ENCODE measurements at places on chromosomes 2 and 18. TPM values are rescaled to one million over a fixed set of nuclear protein-coding genes. Genes with fewer than 3 reads are reported as not detected.

DNA sequence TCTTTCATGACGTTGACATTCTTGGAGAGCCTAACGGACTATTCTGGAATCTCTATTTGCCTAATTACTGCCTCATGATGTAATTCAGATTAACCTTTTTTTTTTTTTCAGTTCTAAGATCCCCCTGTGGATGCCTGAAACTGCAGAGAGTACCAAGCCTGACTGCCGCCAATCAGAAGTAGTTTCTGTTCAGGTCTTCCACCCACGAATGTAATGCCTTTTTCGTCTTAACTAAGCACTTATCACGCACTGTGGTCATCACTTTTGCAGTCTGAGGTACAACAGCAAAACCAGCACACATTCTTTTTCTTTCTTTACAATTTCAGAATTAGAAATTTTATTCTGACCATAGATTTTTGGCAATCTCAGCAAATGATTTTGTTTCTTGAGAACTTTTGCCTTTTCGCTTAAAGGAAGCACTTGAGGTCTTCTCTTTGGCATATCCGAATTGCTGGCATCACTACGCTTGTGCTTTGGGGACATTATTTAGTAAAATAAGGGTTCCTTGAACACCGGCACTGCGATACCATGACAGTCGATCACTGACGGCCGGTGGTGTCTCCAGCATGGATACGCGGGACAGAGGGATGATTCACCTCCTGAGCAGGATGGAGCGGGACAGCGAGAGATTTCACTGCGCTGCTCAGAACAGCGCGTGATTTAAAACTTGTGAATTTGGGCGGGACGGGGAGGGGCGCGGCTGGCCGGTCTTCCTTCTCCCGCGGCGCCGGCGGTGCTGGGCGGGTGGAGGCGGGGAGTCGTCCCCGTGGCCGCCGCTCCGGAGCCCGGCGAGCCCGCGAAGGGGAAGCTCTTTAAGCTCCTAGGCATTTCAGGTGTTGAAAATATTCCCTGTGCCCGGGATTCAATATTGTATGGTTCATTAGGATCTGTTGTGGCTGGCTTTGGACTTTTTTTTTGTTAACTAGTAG lies 32.0 kb upstream of the GPR55 start:
- DNase-seq: no peak

DNA sequence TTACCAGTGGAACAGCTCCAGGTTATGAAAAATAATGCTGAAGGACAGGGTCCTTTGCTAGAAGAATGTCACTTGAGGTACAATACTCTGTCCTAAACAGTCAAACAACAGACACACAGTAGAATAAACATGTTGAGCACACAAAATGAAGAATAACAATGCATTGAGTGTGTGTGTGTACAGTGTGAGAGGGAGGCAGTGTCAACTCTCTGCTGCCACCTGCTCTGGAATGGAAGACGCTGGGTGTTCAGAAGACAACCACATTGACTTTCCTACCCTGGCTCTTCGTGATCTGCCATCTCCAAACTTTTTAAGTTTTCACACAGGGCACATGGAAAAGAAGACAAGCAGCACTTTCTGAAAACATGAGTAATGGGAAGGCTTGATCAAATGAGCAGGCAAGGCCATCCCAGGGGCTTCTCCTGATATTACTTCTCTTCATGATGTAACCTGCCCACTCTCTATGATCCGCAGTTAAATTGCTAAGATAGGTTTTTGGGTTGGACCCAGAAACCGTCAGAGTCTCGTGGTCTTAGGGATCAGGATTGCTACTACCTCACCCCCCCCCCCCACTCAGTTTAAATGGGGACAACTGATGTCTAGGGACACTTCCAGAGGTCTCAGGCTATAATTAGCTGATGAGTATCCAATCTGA lies 533.2 kb upstream of the TNP1 start:
- no peak for DNase-seq

GRCh38 chr18:63302220-63302619 lies 17.3 kb downstream of the BCL2 start:
- DNase-seq: no peak

GRCh38 chr2:203654826-203655225 lies 51.6 kb upstream of the CD28 start:
- no peak for DNase-seq

The IL36G gene
- not detected for total RNA-seq

Measured in lower lobe of right lung (tissue), 2 donors.